Adrenal gland (tissue), 19 donors: ENCODE measurements at places on chromosomes 2 and 18.

- DNase-seq: peak; percentile 93
Observed at GRCh38 chr18:45690975-45691815, 32.8 kb upstream of the SLC14A1 start.

DNA sequence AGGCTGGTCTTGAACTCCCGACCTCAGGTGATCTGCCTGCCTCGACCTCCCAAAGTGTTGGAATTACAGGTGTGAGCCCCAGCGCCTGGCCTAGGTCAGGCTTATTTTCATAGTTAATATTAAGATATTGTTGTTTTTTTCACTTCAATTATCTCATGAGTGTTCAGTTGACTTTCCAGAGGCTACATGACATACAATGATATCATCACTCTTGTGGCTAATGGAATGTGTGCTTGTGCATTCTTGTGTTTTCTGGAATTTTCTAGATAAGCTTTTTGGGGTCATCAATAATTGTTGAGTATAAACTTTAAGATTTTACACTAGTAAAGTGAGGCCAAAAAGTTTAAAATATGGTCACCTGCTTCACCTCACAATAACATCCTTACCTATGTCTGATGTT is 180.9 kb downstream of the FIGN start:
- DNase-seq: no peak

GRCh38 chr2:190119257-190119656 is 56.7 kb upstream of the MSTN start:
- DNase-seq: peak; percentile 26

GRCh38 chr18:38028946-38029345 is 463.3 kb upstream of the CELF4 start:
- no peak for DNase-seq

GRCh38 chr2:234968631-234969305 is 17.0 kb downstream of the SH3BP4 start:
- DNase-seq: no peak

DNA sequence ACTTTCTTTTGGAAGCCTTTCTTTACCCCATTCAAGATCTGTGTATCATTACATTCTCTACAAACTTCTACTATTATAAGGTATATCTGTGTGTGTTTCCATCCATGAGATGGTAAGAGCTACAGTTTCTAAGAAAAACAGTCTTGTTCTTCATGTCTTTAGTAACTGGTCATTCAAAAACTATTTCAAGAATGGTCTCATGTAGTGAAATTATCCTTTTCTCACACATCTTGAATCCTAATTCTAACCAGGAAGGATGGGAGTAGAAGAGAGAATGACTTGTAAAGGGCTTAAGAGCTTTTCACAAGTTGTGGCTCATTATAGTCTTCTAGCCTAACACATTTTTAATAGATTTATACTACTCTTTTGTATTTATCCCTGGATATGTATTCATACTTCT is 47.3 kb downstream of the ROCK1 start:
- no peak for DNase-seq

DNA sequence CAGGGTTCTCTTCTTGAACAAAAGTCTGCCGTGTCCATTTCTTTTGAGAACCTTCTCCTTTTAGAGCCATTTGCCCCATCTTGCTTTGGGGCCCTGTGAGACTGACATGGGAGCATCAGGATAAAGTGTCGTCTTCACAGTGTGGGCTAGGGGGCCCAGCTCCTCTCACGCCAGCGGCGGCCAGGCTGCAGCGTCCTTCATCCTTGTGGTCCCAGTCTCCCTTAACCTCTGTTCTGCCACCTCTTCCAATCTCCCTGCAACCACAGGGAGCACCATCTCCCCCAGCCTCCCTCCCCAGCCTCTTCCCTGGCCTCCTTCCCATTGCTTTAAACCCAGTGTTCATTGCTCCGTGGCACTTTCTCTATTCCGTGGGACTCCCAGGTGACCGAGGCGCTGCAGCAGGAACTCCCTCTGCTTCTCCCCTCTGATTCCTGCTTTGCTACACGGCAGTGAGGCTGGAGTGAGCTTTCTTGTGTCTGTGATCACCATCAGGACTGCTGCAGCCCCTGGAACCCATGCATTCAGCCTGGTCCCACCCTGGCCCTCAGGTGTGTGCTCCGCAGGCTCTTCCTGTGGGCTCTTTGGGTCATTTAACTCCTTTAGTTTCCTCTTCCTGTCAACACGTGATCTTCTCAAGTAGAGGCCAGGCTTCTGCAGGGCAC is 234.1 kb downstream of the MYT1L start:
- no peak for DNase-seq

DNA sequence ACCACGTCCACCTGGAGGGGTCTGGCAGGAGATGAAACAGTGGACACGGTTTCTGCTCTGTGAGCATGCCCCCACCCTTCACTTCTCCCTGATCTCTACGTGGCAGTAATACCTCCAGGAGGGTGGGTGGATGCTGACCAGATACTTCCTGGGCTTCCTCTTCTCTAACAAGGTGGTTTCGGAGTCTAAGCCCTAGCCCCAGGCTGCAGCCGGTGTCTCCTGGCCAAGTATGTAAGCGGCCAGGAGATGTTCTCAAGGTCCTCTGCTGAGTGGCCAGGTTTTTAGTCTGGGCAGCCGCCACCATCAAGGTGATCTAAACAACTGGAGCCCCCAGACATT is 101.8 kb upstream of the ASB18 start:
- DNase-seq: no peak

GRCh38 chr2:51918113-51918512 is 886.2 kb upstream of the NRXN1 start:
- no peak for DNase-seq

DNA sequence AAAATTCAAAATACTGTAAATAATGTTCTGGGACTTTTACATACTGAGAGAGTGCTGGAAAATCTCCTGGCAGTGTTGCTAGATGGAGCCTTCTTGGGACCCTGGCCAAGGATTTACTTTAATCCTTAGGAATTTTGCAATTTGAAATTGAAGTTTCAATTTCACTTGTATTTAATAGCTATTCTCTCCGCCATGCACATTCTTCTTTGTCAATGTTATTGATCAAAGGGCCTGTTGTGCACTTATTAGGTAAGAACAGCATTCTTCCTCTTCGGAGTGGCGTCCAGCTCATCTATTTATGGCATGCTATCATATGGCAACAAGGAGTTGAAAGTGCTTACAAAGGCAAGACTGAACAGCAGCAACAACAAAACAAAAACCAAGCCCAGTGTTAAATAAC is 40.1 kb upstream of the SOS1 start:
- DNase-seq: no peak

- DNase-seq: no peak
Observed at GRCh38 chr2:26997394-26997793, 27.0 kb downstream of the MAPRE3 start.

DNA sequence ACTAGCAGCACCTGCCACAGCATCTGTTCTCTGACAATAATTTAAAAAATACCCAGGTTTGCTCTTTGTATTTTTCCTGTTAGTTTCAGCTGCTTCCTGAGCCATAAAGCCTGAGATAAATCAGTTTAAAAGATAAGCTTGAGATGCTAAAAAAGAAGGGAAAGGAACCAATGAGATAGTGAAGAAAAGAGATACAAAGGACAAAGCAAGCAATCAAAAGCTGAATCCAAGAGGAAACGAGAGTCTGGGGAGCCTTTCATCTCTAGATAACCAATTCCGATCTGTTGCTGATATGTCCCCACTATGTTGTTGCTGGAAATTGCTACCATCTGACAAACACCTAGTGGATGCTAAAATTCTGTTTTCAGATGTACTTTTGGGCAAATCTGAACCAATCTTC is 201.4 kb downstream of the RBM43 start:
- DNase-seq: no peak

GRCh38 chr2:168694173-168694572 is 108.3 kb upstream of the NOSTRIN start:
- DNase-seq: no peak

- no peak for DNase-seq
Observed at GRCh38 chr2:186559848-186560247, 30.0 kb upstream of the ITGAV start.

DNA sequence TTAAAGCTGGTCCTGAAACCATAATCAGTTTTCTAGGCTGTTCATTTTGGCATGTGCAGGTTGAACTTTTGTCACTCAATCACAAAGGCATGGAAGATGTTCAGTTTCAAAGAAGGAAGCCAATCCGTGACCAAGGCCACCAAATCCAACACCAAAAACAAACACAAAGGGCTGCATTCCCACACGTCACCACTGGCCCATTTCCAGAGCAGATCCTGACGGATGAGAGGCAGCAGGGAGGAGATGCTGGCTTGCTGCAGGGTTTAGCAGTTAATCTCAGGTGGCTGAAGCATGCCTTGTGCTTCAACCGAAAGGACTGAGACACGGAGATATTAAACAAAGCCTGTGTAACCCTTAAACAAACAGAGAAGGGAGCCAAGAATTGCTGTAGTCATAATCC is 191.9 kb upstream of the CTAGE1 start:
- DNase-seq: peak; percentile 73

GRCh38 chr2:143828763-143829537 is 691.0 kb downstream of the ZEB2 start:
- no peak for DNase-seq

GRCh38 chr2:118763797-118764196 is 83.7 kb downstream of the EN1 start:
- DNase-seq: peak; percentile 4

GRCh38 chr2:62536873-62537547 is 31.0 kb upstream of the TMEM17 start:
- no peak for DNase-seq

DNA sequence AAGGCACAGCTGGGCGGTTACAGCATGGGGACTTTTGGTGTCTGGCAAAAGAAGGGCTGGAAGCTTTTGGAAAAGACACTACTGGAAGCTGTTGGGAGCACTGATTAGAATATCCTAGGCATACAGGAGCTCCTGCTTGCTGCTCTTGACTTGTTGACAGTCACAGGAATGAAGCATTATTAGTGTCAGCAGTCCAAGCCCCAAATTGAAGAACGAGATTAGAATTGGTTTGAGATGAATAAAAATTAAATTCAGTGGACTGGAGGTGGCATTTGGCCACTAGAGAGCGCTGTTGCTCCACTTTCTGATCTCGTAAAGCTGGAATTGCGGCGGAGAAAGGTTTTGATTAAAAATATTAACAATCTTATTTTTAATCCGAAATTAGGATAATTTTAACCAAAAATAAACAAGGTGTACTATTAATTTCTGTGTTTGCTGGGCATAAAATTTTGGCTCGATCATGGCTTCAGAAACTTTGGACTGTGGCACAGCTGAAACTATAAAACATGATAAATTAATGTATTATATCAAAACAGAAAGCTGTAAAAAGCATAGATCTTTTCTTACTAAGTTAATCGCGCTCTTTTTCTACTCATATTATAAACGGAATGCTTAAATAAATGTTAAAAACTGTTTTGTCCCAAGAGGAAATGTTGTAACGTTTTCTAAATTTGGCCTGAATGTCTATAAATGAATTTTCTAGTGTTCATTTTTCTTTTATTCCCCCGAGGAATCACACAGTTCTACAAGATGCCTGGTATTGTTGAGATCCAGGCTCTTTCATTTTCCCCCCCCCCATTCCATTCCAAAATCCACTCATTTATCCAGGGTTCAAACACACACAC is 2.4 kb upstream of the HOXD8 start:
- DNase-seq: peak; percentile 74

DNA sequence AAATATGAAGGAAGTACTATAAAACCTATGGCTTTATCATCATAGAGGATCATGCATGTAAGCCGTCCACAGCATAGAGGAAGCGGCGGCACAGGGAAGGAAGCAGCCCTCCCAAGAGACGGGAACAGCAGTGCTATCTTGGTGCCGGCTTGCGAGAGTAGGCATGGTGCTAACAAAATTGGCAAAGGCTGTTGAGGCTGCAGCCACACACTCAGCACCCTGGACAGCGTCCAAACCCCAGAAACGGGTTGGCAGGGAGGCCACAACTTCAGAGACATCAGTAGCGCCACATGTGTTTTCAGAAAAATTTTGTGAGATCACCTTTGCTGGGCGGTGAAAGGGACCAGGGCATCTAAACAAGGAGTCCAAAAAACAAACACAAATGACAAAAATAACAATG is 37.7 kb downstream of the NETO1 start:
- no peak for DNase-seq

DNA sequence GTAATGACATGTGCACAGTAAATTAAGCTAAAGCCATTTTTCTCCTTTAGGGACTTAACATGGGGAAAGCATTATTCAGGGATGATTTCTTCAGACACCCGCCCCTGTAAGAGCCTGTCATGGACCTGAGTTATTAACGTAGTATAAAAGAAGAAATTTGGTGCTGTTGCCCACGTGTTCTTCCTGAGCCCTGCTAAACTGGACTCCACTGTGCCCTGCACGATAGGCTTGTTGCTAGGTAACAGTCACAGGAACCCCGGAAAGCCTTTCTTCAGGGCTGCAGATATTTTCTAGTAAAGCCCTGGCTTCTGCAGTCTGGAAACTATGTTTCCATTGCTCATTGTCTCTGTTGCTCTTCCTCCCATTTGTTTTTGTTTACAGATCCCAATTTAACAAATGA is 157.9 kb downstream of the LRRC30 start:
- no peak for DNase-seq

DNA sequence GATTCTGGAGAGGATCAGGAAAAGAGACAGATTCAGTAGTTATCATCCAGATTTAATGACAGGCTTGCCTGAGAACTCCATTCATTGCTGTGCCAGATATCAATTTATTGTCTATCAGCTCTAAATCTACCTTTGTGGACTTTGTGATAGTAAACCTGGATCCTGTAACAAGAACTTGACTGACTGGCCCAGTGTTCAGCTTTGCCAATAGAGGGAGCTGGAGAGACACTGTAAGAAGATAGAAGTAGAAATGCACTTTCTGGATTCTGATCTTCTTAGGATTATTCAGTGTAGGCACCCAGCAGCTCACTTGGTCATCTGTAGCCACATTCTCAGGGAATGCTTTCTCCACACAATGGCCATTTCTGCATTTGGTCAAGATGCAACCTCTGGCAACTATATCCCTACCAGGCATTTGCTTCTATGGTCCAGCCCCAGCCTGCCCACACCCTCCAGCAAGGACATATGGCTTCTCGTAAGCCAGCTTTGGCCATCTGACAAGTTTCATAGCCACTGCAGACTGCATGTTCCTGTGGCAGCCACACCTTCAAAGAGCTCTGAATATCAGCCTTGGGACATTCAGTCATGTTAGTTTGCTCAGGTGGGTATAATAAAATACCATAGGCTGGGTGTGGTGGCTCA is 6.1 kb upstream of the SERPINB8 start:
- peak; percentile 64 for DNase-seq

GRCh38 chr2:100964681-100965169 is 37.4 kb upstream of the RPL31 start:
- no peak for DNase-seq

DNA sequence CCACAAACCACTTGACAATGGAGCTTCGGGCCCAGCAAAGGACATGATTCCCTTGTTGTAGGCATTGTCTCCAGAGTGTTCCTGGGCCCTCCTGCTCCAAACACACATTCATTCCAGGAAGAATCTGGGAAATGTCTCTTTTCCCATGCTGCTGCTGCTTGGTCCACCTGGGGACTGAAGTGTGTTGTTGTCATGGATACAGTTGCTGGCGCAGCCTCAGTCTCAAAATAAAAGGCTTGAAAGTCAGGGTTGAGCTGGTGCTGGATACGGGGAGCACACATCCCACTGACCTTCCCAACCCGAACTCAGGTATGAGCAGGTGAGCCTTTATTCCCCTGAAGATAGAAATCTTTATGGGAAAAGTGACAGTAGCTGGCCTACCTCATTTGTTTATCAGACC is 30.6 kb upstream of the SPP2 start:
- no peak for DNase-seq
